Testis (tissue), 5 donors: ENCODE measurements at places on chromosomes 5 and 9. TPM values are rescaled to one million over a fixed set of nuclear protein-coding genes. Genes with fewer than 3 reads are reported as not detected.

DNA sequence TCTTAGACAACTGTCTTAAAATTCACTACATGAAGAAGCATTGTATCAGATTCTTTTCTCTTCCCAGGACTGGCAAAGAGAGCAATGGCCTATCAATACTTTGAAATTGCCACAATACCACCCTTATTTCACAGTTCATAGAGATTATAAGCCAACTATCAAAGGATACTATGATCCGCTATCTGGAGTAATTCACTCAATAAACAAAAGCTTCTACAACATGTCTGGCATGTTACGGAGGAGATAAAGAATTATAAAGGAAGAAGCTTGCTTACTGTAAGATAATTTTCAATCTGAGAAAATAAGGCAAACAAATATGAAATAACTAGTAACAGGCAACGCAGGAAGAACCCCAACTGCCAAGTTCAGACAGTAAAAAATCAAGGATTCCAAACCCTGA is 114.8 kb downstream of the GNAQ start:
- DNase-seq = no peak

- DNase-seq = no peak
Measured at GRCh38 chr9:99851500-99851822, 29.8 kb downstream of the NR4A3 start.

GRCh38 chr5:23330726-23331125 is 176.7 kb upstream of the PRDM9 start:
- no peak for DNase-seq

GRCh38 chr5:173736923-173737412 is 120.5 kb upstream of the BOD1 start:
- DNase-seq = no peak

The GABRA1 gene
- not detected for polyA plus RNA-seq

DNA sequence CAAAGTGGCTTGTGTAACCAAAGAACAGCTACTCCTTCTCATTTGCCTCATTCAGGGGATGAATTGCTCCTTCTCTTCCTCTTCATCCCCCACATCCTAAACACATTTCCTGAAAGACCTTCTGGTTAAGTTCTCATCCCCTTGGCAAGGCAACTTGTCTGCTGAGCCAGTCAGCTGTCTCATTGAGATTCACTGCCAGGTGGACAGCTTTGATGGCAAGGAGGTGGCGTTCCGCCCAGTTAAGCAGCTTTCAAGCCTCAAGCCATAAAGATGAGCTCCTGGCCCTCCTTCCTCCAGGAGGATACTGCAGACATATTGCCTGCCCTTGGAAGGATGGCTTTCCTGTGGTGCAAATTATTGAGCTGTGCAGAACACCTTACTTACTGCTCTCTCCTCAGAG is 448.6 kb upstream of the MPDZ start:
- no peak for DNase-seq

GRCh38 chr5:170312666-170313065 is 15.1 kb upstream of the LCP2 start:
- no peak for DNase-seq

- peak; percentile 87 for DNase-seq
Measured at GRCh38 chr5:82165740-82166530, 112.2 kb downstream of the RPS23 start.

The FSD1L gene
- polyA plus RNA-seq = 9.1 TPM

DNA sequence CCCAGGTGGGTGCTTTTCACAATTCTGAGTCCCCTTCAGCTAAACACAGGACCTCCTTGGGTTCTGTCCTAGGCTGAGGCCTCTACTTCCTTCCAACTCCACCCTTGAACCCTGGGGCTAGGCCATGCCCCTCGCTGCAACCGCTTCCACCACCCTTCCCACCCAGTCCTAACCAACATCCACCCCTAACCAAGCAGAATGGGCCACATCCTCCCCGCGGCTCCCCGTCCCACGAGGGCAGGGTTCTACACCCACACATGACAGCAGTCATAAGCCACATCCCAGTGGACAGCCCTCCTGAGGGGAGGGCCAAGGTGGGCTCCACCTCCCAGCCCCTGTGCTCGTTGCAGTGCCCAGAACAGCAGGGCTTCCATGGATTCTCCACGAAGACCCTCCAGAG is 65.8 kb downstream of the SHB start:
- DNase-seq = no peak

DNA sequence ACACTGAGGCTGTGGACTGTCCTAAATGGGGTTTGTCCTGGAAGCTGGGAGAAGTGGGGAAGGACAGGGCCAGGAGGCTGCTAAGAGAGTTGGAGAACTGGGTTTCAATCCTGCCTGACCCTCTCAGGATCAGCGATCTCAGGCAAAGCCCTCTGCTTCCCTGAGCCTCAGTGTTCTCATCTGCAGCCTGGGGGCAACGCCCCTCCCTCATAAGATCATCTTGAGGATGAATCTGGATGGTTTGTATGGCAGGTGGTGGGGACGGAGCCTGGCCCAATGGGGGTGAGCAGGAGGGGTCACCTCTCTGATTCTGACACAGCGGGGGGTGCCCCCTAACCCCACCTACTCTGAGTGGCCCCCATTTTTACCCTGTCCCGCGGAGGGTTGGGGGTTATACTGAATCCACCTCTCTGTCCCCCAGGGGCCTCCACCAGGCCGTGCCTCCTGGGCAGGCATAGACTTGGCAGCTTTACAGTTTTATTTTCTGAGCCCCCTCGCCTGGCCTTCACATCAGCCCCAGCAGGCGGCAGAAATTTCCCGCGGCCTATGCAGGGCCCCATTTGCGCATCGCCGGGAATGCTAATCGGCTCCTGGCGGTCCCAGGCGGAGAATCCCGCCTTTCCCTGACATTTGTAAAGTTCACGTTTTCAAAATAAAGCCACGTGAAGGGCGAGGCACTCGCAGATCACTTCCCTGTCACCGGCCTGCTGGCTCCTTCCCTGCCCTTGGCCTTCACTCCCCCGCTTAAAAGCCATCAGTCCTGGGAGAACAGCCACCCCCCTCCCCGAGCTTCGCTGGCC is 17.8 kb upstream of the LAMC3 start:
- peak; percentile 45 for DNase-seq

The HRCT1 gene
- 7.1 TPM for polyA plus RNA-seq

DNA sequence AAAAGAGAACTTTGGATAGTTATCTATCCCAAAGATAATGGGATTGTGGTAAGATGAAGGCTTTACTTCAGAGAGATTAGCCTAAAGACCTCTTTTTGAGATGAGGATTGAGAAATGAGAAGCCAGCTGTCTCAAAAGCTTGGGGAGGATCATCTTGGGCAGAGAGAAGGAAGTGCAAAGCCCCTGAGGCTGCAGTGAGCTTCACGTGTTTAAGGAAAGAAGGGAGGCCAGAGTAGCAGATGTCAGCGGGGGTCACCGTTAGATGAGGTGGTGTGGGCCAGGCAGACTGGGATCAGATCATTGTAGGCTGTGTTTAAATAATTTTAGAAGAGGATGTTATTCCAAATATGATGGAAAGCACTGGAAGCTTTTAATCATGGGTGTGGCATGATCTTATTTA is 270.1 kb downstream of the ARHGEF28 start:
- no peak for DNase-seq

DNA sequence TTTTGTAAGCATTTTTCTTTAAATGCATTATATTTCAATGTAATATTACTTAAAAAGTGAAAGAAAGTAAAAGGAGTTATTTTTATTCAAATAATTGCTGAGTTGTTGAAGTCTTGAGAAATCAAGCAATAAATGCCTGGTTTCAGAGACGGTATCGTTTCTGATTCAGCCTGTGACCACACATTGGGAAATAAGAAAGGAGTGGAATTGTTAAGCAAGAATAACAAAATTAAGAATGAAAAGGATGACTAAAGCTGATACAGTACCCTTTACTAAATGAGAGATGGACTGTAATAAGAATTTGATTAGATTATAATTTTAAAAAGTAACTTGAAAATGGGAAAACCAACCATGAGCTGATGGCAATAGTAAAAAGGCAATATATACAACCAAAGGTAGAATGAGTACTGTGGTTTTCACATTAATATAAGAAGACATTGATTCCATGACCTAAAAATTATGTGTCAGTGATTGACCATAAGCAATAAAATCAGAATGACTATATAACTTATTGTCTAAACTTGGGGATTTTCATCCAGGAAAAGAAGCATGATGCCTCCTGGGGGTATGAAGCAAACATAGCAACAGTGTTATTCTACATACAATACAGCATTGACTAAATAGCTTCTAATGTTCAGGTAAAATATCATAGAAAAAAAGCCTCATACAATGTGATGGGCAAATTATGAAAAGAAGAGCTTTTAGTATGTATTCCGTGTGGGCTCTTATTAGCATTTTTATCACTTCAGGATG is 101.9 kb upstream of the PRDM9 start:
- DNase-seq = no peak

DNA sequence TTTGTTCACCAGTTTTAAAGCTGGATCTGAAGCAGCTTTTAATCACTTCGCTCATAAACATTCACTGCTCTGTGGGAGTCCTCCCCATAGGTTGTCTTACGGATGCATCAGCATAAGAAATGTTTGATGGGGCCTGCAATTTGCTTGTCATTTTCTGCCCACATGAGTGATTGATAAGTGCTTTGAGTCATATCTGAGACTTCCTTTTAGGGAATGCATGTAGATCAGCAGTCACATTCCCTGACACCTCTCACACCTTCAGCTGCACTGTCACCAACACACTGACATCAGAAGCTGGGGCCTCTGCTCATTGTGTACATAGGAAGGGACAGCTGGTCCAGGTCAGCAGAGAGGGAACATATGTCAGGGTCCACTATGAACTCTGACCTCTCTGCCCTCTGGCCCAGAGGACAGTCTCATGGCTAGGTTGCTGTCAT is 84.1 kb upstream of the SPATA31D4 start:
- no peak for DNase-seq

DNA sequence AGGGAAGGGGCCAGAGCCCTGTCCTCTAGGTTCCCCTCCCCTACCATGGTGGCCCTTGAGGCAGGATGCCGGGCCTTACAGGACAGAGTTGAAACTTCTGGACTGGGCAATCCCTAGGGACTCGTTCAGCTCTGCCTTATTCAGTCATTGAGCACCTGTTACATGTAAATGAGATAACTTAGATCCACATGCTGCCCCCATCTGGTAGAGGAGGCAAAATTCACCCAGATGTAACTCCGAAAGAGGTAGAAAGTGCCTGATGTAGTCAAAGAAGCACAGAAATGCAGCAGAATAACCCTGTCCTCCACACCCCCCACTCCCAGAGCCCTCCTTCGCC is 1.5 kb downstream of the GGTA1 start:
- DNase-seq = peak; percentile 77

The IFNA13 gene
- not detected for polyA plus RNA-seq

The IL4 gene
- polyA plus RNA-seq = not detected

DNA sequence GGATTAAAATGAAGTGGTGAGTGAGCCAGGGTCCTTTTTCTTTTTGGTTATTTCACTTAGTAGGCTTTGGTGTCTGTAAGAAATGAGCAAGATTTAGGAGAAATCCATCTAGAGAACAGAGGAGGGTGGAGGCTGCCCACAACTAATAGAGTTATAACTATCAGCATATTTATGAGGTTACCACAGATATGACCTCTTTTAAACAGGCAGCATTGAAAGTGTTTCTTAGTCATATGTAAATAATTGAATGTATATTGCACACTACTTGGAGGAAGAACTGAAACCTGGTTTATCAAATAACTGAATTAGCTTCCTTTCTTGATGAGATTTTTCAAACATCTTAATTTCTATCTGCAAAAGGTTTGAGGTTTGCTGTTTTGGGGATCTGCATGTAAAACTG is 483.1 kb upstream of the PIK3R1 start:
- DNase-seq = no peak
